ENCODE measurements at places on chromosomes 6 and 20.

DNA sequence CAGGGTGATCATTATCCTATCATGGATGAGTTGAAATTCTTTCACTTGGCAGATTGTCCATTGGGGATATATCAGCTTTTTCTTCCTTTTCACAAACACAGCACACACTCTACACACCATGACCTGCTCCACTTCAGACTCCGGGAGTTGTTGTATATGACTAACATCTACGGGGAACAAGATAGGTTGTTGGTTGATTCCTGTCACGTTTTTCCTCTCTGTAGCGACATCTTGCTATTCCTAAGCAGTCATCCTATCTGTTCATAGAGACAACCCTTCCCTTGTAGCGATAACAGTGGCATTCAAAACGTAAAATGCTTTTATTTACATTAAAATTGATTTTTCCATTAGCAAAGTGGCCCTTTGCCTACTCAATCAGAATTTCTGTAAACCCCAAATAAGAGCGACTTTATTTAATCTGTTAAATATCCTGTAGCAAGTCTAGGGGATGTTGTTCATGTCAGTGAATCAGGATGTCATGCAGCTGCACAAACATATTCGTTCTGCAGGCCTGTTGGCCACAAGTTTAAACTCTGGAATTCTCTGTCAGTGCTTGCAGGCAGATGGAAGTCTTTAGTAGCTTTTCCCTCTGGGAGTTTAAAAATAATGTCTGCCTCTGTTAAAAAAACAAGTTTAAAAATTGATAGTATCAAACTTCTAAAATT is 23.1 kb downstream of the PHACTR2 start:
- no peak for DNase-seq

DNA sequence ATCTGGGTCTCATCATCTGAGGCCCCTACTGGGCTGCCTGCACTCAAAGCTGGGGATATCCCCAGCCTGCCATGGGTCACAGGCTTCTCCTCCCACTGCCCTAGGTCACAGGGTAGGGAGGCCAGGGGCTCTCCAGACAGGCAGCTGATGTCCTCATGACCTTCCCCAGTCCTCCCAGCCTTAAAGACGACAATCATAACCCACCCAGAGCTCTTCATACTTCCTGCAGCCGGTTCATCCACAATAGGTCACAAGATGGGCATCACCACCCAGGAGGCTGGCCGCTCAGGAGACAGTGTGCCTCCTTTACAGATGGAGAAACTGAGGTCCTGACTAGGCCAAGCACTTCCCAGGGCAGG is 15.2 kb downstream of the TFEB start:
- DNase-seq = no peak

DNA sequence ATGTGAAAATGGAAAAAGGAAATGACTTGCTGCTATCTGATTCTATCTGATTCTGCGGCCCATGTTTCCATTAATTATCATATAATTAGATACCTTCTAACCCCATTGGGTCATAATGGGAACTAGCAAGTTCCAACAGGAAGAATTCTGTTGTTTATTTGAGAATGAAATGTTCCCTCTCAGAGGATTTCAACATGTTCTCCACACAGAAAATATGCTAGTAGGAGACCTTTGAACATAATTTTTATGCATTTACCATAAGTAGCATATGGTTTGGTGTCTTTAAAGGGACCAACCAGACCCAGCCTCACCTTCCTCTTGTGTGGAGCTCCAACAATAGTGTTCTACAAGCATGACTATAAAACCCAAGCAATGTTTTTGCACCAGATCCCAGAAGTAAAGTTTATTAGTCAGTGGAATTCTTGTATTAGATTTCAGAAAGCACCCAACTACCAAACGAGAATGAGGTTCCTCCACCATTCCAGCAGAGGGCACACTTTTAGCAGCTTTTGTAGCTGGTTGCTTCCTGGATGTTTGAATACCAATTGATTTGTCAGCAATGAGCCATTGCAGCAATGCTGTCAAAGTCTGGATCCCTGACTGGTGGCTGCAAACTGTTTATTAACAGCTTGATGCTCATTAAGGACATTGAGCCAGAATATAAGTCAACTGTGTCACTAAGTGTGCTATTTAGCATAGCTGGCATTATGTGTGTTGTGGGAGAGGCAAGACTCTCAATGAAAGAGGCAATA is 143.6 kb upstream of the GJE1 start:
- peak; percentile 80 for DNase-seq

DNA sequence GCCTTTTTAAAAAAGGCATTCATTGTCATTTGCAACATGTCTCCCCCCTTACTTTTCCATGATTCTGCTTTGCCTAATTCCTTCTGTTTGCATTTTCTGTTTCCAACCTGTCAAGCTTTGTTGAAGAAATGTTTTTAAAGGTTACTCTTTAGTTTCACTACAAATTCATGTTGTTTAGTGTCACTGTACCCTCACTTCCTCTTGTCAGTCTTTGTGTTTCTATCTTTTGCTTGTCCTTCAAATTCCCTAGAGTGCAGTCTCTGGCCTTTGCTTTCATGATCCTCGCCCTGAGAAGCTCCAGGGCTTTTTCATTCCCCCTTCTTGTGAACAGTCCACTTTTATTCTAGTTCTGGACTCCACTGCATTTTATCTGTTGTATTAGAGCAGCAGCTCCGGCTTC is 90.6 kb downstream of the MAP3K4 start:
- DNase-seq = no peak

- DNase-seq = no peak
These were observed 106.3 kb upstream of the GJE1 start for GRCh38 chr6:142026471-142026870.

DNA sequence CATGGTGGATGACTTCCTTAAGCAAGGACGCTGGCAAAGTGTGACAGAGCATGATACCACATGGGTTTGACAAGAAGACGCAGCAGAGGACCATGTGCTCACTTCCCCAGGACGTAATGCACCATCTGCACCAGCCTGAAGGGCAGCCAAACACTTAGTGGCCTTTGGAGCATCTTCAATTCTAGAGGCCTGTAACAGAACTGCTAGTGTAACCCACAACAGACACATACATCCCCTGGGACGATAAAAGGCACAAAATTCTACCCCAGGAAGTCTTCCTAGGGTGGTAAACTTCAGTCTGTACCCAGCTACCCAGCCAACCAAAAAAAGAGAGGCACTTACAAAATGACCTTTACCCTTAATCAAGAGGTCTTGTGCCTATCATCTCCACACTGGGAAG is 9.2 kb upstream of the CPNE1 start:
- DNase-seq = no peak

GRCh38 chr6:118876198-118876597 is 17.8 kb upstream of the ASF1A start:
- DNase-seq = peak; percentile 58

- peak; percentile 16 for DNase-seq
These were observed 67.2 kb downstream of the MAP3K4 start for GRCh38 chr6:161058741-161059140.

GRCh38 chr6:136137008-136137692 is 113.0 kb downstream of the MTFR2 start:
- no peak for DNase-seq

DNA sequence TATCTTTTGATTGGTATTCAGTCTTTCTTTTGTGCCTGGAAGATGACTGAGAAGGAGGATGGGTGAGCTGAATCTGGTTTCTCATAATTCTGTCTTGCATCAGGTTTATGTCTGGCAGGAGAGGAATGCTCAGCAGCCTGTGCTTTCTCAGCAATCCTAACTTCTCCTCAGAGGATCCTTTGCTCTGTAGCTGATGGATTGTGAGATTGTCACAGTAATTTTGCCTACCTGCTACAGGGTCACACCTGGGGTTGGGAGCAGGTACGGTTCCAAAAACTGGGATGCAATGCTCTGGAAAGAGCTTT is 2.1 kb upstream of the HS3ST5 start:
- no peak for DNase-seq

- DNase-seq = no peak
These were observed 168.6 kb downstream of the ADGRG6 start for GRCh38 chr6:142470421-142470820.

DNA sequence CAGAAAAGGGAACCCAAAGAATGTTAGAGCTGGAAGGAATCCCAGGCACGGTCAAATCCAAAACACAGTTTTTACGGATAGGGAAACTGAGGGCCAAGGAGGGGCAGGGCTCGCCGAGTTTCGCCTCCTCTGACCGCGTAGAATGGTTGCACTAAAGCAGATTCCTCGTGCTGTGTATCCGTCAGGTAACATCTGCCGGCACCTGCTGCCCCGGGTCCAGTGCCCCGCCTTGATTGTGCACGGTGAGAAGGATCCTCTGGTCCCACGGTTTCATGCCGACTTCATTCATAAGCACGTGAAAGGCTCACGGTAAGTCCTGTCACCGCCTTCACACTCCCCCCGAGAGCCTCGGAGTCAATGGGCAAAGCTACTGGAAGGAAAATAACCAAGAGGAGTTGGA is 17.1 kb downstream of the TUBB2A start:
- no peak for DNase-seq

Measured in EL (cell line).